Left forelimb (tissue), 1 donor: ENCODE measurements at places on chromosomes 1 and 21.

GRCh38 chr1:117925981-117926380, 3.4 kb downstream of the GDAP2 start:
- DNase-seq: no peak

- peak; percentile 85 for DNase-seq
These were observed 106.0 kb downstream of the SLC45A1 start for GRCh38 chr1:8423692-8424538.

DNA sequence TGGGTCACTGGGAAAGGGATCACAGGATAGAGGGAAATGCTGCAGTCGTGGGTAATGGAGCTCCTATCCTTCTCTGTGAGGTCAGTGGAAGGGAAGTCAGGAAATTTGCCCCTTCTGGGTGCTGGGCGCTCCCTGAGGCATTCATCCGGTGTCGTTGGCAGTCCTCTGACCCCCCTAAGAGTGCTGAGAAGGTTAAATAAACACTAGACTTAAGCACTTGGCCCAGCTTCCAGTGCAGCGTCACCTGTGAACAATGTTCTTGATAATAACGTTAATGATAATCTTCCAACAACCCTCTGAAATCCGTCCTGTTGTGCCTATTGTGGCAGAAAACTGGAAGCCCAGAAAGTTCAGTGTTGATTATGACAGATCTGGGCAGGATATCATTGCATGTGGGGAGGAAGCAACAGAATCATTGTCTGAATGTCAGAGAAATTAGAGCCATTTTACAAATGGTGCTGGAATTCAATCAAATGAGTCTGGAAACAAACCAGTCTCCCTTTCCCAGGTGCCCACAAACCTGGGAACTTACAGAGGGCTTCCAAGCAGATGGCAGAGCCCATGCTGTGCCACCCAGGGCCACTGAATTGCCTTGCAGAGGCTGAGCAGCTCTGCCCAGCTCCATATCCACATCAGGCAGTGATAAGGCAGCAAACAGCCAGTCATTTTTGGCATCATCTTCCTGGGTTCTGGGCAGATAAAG, 216.8 kb downstream of the KAZN start:
- no peak for DNase-seq

DNA sequence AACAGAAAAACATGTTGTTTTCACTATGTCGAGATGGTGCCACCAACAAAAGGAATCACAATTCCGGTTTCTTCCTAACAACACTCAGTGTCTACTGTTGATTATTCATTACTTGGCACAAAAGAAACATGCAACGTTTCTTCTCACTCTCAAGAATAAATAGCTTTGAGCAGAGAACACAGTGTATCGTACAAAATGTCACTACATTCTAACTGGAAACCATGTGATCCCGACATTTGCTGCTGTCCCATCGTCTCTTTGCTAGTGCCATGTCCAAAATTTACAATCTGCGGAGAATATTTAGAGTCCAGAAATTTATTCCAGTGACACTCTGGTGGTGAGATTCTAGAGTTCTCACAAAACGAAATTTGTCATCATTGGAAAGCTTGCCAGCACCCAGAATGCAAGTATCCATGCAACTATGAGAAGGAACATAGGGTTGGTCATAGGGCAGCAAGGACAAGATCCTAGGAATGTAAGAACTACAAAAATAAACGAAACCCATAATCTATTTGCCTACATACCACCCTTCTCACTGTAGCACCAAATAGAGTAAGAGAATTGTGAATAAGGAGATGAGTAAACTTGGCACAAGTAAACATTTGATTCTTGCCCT, 505.1 kb downstream of the LTN1 start:
- DNase-seq: no peak

DNA sequence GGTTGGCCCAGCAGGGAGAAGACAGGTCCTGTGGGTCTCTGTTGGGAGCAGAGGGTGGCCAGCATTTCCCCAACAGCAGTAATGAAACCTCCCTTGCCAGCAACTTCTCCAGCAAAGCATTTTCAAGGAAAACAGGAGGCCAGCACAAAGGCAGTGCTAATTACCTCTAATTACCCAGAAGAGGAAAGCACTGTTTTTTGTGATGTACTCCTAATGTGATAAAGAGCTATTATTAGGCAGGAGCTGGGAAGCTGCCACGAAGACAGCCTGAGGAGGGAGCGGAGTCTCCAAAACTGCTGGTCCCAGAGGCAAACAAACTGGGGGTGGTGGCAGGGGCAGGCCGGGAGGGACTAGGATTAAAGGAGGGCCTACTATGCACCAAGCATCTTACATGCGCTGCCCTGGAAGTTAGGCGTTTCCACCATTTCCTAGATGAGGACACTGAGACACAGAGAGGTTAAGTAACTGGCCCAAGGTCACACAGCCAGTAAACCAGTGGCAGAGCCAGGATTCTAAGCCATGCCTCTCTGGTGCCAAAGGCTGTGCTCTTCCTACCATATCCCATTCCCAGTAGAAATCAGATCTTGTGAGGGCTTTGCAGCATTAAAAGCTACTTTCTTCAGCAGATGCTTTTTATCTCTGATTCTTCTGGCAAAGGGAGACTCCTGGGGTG, 24.5 kb downstream of the HTR6 start:
- no peak for DNase-seq

GRCh38 chr1:225876900-225877510, 5.2 kb downstream of the TMEM63A start:
- DNase-seq: no peak

- DNase-seq: peak; percentile 93
These were observed 119.6 kb upstream of the CD34 start for GRCh38 chr1:208030288-208031091.

GRCh38 chr1:26724926-26725325, 29.1 kb downstream of the ARID1A start:
- DNase-seq: no peak

DNA sequence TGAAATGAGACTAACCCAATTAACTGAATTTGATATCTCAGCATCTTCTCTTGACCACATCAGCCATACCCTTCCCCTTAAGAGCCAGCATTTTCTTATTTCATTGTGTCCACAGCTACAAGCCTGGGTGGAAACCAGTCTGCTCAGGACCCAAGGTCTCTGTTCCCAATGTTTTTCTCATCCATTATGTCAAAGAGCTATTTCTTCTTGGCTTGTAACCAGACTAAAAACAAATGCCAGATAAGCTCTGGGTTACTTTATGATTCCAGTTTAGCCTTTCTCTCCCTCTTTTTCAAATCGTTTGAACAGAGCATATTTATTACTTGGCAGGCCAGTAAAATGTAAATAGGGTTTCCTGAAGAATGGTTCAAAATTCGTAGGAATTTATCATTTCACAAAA, 109.3 kb upstream of the SPATA6 start:
- no peak for DNase-seq

GRCh38 chr1:143698016-143698415, 273.8 kb downstream of the FAM72C start:
- DNase-seq: no peak

DNA sequence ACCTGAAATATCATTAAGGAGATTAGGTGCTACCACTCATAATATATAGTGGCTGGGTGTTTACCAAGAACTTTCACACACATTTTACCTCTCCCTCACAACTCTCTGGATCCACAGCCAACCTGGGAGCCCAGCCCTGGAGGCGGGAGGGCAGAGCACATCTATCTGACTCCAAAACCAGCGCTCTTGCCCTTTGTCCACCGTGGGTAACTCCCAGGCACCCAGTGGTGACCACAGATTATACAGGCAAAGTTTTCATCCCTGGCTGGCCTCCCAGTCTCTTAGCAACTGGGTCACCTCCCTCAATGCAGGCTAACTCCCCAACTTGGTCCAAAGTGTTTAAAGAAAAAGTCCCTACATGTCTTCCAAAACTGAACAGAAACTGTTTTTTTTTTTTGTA, 2.4 kb downstream of the PAQR7 start:
- no peak for DNase-seq

GRCh38 chr1:183736343-183736742, 68.6 kb upstream of the RGL1 start:
- no peak for DNase-seq

DNA sequence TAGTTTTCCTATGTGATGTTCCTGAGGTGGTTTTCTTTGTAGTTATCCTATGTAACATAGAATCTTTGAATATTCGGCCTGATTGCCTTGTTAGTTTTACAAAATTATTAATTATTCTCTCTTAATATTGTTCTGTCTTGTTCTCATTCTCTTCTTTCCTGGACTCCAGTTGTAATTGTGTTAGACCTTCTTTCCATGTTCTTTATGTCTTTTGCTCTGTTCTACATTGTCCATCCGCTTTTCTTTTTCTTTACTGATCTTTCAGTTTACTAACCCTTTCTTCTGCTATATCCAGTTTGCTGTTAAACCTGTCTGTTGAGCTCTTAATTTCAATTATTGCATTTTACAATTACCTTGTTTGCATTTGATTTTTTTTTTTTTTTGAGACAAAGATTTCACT, 89.3 kb downstream of the PEX14 start:
- no peak for DNase-seq

GRCh38 chr1:217482356-217483102, 148.4 kb downstream of the GPATCH2 start:
- DNase-seq: no peak

GRCh38 chr1:213761845-213762407, 225.8 kb upstream of the PROX1 start:
- no peak for DNase-seq

GRCh38 chr21:28063241-28064216, 929.1 kb downstream of the LTN1 start:
- DNase-seq: no peak

DNA sequence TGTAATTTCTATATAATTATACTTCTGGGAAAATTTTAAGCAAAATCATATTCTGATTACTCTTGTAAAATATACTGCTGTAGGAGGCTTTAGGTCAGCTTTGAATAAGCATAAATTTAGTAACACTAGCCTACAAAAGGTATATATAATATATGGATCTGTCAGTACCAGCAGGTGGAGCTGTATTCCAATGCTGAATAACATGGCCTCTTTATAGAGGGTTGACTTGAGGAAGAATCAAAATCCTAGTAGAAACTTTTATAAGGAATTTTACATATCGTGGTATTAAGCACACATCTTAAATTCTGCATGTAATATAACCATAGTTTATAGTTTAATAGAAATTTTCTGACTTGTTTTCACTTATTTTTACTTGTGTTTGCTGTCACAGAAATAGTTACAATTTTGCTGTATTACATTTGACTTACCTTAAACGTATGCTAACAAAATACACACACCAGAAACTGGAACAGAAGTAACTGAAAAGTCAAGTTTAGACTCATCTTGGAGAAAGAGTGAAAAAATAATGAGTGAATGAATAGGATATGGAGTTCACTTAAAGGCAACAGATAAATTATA, 79.3 kb downstream of the HMCN1 start:
- DNase-seq: no peak

DNA sequence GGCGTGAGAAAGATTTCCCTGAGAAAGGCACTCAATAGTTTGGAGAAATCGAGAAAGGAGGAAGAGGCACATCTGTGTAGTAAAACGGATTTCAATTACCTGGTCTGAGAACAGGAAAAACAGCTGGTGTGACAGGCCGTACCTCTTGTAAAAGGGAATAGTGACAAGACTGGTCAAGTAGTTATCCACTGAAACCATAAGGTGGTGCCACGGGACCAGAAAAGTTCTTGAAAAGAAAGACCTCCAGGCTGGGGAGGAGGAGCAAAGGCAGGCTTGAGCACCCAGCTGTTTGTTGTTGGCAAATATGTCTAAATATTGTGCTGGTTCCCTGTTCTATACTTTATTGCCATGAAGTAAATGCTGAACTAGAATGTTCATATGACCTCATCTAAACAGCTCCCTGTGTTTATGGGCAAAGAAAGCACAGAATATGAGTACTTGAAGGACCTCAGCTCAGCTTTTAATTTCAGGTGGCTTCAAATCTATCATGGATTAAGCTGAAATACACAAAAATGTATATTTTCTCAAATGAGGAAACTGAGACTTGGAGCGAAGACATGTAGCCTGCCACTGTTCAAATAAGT, 4.0 kb downstream of the HAO2 start:
- no peak for DNase-seq

GRCh38 chr1:150066838-150067183, 765 bp upstream of the VPS45 start:
- no peak for DNase-seq

DNA sequence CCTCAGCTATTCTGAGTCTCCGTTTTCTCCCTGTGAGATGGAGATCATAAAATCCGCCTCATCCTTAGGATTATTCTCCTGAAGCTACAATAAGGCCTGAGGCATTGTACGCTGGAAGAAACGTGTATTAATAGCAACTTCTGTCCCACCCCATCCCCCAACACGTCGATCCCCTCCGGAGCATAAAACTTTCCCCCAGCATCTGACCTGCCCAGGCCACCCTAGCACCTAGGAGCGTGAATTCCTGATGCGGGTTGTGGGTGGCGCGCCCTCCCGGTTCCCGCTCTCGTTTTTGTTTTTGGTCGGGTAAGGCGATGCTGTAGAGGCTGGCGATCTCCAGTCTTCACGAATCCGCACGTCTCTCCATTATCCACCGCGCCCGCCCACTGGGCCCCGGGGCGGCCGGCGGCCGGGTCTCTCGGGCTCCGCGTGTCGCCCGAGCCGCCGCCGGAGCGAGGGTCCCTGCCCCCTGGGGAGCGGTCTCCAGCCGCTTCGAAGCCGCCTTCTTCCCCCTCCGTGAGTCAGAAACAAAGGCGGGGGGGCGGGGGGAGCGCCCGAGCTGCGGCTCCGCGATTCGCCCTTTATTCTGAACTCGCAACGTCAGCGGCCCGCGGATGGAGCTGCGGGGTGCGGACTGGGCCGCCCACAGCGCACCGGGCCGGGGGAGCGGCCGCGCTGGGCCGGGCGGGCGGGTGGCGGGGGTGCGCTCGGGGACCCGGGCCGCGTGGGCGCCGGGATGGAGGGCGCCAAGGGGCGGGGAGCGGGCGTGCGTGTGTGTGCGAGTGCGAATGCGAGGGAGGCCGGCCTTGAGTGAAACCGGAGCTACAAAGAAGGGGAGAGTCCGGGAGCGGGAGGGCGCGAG, at the start of gene PLEKHO1:
Gene PLEKHO1, plus strand, starts transcription at position 646 of the 862 bp plus-strand sequence. CDS start 342 bp downstream, outside the sequence.
- DNase-seq: peak; percentile 91

DNA sequence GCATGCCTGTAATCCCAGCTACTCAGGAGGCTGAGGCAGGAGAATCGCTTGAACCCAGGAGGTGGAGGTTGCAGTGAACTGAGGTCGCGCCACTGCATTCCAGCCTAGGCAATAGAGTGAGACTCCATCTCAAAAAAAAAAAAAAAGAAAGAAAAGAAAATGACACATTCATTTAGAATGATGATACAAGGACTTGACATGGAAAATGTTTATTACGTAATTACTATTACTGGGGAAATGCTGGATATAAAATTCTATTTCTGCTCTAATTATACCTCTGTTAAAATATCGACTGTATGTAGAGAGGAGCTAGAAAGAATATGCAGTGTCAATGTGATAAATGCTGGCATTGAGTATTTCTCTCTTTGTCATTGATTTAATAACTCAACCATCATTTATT, 54.7 kb upstream of the CTPS1 start:
- DNase-seq: no peak

GRCh38 chr1:220966041-220966440, 86.8 kb downstream of the HLX start:
- DNase-seq: no peak
